ENCODE measurements at places on chromosomes 16 and 17.
A peak's percentile ranks its signal among the peaks of the same experiment; 100 is the strongest.

DNA sequence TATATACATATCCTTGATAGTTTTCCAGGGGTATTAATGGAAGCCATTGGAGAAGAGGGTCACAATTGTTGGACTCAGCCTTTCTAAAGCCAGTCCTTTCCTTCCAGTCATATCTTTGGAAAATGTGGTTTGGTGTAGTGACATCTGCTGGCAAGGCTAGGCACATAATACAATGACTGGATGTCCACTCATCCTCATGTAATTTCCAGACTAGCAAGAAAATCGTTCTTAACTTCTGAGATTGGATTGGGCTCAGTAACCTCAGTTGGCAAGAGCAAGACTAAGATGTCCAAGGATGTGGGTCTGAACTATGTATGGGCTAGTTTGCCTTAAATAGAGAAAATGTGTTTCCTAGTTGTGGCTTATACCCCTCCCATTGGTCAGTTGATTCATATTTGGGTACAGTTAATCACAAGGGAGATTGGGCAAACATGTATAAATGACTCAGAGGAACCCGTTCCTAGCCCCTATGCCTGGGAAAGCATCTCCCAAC is 8.7 kb upstream of the KAT7 start:
- DNase-seq, result peak; percentile 54

- DNase-seq, result no peak
Observed at GRCh38 chr17:37744961-37745800, at the start of gene HNF1B. Gene HNF1B (minus strand): TSS chr17:37745059. CDS start chr17:37744884, 175 bp downstream.

DNA sequence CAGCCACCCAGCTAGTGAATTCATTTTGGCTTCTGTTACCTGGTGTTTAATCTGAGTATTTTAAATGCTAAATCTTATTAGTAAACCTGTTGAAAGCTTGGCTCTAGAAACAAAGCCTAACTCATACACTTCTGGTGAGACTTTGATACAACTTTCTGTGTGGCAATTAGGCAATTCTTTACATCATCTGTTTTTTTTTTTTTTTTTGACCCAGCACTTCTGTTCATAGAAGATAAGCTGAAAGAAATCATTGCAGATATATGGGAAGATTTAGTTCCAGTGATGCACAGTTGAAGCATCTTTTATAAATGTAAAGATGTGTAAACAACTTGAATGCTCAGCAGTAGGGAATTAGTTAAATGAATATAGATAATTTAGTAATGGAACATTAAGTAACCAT is 21.7 kb upstream of the ABCC11 start:
- DNase-seq, result no peak

- DNase-seq, result peak; percentile 39
Observed at GRCh38 chr17:57994436-57994835, 6.4 kb upstream of the VEZF1 start.

GRCh38 chr16:85395913-85396878 is 216.9 kb upstream of the GSE1 start:
- DNase-seq, result peak; percentile 32

GRCh38 chr17:44911133-44912001 is 3.9 kb downstream of the GFAP start:
- DNase-seq, result peak; percentile 55

- no peak for DNase-seq
Observed at GRCh38 chr16:67727521-67728485, 8.7 kb upstream of the GFOD2 start.

DNA sequence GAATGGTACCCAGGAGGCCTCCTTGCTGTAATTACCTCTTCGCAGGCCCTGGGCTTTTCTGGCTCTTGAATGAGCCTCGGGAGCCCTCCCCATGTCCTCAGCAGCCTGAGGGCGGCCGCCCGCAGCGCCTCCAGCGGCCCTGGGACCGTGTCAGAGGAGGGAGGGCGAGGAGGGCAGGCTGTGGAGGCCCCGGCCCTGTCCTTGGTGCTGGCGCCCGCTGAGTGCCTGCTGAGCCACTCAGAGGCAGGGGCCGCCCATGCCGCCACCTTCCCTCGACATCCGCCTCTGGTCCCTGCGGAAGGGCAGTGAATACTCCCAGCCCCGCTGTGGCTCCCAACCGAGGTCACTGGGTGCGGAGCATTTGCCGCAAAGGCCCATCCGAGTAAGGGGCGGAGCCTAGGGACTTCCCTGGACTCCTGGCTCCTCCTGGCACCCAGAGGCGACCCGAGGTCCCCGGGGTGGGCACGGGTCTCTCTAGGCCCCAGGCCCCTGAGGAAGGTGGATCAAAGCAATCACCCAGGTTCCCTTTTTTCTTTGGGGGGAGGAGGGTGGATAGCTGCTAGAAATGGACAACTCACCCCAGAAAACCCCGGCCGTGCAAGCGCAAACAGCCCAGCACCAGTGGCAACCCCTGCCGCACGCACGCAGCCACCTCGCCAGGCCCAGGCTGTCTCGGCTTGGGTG is 2.8 kb downstream of the RBFOX3 start:
- DNase-seq, result peak; percentile 85
